ENCODE measurements at places on chromosomes 16 and 17.

DNA sequence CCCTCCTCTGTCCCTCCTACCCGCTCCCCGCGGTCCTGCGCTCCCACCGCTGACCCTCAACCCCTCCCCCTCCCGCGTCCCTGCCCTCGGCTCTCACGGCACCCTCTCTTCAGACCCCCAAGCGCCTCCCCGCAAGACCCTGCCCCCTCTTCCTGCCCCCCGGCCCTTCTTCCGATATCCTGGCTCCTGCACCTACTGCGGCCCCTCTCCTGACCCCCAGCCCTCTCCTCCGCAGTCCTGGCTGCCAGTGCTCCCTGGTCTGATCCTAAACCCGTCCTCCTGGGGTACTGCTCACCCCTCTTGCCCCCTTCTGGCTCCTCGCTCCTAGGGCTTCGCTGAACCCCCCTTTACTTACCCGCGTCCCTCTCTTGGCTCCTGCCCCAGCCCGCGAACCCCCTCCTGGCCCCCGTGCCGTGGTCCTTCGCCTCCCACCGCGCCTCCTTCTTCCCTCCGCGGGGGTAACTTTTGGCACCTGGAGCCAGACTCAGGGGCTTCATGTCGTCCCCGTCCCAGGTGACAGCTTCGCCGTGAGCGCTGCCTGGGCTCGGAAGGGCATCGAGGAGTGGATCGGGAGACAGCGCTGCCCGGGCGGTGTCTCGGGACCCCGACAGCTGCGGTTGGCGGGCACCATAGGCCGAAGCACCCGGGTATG lies 839 bp downstream of the NKD1 start:
- DNase-seq = no peak

- no peak for DNase-seq
Measured at GRCh38 chr16:58679763-58680162, 4.8 kb downstream of the SLC38A7 start.

- DNase-seq = no peak
Measured at GRCh38 chr17:77619326-77619725, 339.2 kb upstream of the TNRC6C start.

DNA sequence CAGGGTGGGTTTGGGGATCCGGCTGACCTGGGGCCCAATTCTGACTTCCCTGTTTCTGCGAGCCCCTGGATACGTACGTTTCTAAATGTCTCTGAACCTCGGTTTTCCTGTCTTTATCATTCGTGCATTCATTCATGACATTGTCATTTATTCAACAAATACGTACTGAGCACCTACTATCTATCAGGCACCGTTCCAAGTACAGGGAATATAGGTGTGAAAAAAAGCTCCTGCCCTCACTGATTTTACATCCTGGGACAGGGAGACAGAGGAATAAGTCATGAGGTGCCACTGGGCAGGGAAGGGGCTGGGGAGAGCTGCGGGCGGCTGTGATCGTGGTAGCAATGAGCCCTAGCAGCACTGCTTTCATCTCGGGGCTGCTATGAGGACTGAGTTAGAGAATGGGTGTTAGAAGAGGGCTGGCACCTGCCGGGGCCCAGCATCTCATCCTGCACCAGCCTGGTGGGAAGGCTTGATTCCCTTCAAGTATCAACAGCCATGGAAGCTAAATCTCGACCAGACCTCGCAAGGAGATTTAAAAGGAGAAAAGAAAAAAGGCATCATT lies 88.3 kb upstream of the DNAH17 start:
- DNase-seq = no peak
